COR-L47 (cell line): ENCODE measurements at places on chromosomes 2 and 18.
A peak's percentile ranks its signal among the peaks of the same experiment; 100 is the strongest.

DNA sequence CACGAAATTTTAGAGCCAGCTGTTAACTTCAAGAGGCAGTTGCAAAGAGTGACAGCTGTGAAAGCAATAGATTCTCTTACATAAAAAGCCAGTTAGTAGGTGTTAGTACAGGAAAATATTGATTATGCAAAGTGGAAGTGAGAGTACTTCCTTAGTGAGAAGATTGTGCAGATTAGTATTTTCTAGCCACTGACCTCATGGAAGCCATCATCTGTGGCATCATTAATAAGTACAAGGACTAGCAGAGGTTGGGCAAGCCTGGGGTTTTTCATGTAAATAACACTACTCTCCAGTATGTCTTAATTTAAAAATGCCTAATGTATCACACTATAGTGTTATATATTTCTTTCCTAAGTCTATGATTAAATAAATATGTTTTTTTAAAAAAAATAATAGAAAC lies 166.2 kb upstream of the DTNA start:
- DNase-seq, result no peak

GRCh38 chr18:79680891-79681339 lies 1.3 kb downstream of the CTDP1 start:
- no peak for DNase-seq

GRCh38 chr2:23824777-23825212 lies 102.1 kb downstream of the ATAD2B start:
- DNase-seq, result peak; percentile 28

GRCh38 chr2:159737292-159737916 lies 25.1 kb downstream of the MARCHF7 start:
- no peak for DNase-seq

- no peak for DNase-seq
These were observed 79.8 kb downstream of the DTNA start for GRCh38 chr18:34789768-34790344.

- no peak for DNase-seq
These were observed 4.3 kb downstream of the COL3A1 start for GRCh38 chr2:188978291-188979081.

DNA sequence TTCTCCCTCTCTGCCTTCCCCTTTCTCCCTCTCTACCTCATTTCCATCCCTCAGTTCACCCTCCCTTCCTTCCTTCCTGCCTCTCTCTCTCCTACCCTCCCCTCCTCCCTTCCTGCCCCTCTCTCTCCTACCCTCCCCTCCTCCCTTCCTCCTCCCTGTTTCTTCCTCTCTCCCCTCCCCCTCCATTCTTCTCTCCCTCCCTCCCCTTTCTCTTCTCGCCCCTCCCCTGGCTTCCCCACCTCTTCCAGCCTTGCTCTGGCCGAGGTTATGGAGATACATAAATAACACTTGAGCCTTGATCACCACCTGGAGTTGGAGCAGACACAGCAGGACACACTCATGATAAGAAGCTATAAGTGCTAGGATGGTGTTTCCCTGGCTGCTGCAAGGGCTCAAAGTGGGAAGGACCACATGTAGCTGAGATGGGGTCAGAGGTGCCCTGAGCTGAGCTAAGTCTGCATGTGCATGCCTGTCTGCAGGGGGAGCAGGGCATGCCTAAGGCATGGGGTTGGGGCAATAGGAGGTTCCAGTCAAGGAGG lies 326.1 kb upstream of the HS6ST1 start:
- no peak for DNase-seq

- DNase-seq, result no peak
These were observed 37.4 kb downstream of the ZNF236 start for GRCh38 chr18:76859474-76860339.

DNA sequence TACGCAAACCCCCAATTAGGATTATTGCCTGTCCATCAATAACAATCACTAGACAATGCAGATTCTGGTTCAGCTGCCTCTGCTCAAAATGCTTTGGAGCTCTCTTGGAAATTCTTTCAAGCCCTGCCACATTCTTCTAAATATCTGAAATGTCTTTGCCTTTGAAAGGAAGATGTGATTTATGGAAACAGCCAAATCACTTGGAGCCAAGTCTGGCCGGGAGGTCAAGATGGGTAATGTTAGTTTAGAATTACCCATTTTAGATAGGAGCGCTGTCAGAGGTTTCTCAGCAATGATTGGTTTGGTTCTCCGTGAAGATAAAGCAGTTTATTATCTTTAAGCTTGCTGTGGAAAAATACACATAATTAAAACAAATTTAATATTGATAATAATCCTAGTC lies 306.7 kb downstream of the SETBP1 start:
- no peak for DNase-seq

DNA sequence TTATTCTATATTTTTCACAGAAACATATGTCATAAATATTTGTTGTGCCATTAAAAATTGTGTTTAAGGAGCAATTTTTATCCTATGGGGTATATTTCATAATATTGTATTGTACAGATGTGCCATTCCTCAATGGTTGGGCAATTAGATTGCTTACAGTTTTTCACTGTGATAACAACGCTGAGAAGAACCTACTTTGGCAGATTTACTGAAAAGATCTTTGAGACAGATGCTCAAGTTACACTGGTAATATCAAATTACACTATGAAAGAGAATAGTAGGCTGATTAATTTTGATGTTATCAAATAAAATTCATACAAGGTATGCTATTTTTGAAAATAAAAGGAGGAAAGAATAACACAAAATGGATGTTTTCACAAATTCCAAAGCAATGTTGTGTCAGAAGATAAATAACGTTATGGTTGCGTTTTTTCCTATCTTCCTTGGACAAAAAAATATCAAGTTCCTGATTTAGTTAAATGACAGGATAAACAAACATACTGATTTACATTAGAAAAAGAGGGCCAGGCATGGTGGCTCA lies 335.1 kb upstream of the ZNF521 start:
- DNase-seq, result no peak

- DNase-seq, result no peak
These were observed 80.4 kb upstream of the RPL31 start for GRCh38 chr2:100921685-100922161.

DNA sequence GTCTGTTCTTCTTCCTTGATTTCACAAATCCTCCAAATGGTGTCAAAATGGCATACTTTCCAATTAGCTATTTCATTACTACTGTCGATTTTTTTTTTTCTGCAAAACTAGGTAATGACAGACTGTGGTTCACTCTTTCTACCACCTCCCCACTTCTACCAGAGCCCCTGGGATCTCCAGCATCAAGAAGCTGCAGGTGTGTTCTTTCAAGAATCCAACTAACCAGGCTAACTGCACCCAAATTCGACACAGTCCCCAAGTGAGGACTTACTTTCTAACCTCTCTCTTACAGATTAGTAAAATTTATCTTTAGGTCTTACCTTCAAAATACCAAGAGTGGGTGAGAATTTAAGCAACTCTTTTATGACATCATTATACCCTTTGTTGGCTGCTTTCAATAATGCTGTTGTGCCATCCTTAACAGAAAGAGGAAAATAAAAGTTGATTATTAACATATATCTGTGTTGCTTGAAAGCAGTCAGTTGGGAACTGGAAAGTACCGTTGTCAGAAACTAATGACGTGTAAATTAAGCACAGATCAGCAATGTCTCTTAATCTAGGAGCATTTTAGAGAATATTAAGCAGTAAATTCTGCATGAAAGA lies 31.2 kb upstream of the NPC1 start:
- DNase-seq, result no peak

DNA sequence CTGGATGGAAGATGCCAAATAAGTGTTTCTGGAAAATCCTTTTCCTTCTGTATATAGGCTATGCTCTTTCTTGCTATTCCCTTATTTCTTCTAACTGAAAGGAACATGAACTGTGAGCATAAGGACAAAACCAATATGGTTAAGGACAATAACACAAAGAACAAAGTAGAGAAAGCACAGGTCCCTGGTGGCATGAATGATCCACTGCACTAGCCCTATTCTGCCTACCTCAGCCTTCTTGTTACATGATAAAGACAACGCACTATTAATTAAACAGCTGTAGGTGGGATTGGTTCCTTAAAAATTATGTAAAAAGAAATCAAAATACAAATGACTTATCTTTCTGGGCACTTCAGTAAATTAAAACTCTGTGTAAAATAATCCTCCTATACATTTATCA lies 1.9 kb upstream of the WDR75 start:
- DNase-seq, result no peak

GRCh38 chr2:54575379-54575888 lies 119.3 kb downstream of the SPTBN1 start:
- DNase-seq, result no peak

- no peak for DNase-seq
These were observed 32.0 kb downstream of the BIN1 start for GRCh38 chr2:127074936-127075335.

GRCh38 chr2:7592618-7593140 lies 675.5 kb downstream of the RNF144A start:
- DNase-seq, result no peak

- no peak for DNase-seq
These were observed 39.4 kb downstream of the KCMF1 start for GRCh38 chr2:85010404-85010803.

GRCh38 chr18:49856496-49856895 lies 43.2 kb upstream of the ACAA2 start:
- DNase-seq, result no peak

- DNase-seq, result no peak
These were observed 193.9 kb downstream of the FIGN start for GRCh38 chr2:163541943-163542342.

GRCh38 chr18:48036226-48036625 lies 105.8 kb upstream of the SMAD2 start:
- no peak for DNase-seq

DNA sequence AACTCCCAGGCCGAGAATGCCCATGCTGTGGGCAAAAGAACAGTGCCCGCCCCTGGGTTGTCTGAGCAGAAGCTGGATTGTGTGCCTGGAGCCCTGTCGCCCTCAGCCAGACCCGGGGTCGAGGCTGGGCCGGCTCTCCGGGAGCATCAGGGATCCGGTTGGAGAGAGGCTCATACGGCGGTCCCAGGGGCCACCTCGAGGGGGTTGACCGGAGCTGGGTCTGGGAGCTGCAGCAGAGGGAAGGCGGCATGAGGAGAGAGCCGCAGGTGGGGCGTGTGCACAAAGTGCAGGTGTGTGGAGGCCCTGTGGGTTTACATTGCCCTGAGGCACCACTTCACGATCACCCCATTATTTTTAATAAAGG lies 39.5 kb downstream of the MBP start:
- DNase-seq, result no peak

DNA sequence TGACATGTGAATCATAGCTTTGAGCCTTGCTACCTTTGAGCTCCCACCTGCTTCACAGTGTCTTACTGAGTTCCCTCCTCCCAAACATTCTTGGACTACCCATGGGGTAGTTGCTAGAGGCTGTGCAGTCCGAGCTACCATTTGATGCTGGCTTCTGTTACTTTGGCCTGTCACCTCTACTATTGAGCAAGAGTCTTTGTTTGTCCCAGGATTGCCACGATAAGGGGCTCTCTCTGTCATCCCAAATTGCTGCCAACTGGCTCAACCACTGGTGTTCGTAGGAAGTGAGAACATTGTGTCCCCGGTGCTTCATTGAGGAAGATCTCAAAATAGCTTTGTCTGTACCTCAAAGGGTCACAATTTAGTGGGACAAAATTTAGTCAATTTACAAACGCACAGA lies 59.1 kb upstream of the PAX8 start:
- DNase-seq, result no peak

DNA sequence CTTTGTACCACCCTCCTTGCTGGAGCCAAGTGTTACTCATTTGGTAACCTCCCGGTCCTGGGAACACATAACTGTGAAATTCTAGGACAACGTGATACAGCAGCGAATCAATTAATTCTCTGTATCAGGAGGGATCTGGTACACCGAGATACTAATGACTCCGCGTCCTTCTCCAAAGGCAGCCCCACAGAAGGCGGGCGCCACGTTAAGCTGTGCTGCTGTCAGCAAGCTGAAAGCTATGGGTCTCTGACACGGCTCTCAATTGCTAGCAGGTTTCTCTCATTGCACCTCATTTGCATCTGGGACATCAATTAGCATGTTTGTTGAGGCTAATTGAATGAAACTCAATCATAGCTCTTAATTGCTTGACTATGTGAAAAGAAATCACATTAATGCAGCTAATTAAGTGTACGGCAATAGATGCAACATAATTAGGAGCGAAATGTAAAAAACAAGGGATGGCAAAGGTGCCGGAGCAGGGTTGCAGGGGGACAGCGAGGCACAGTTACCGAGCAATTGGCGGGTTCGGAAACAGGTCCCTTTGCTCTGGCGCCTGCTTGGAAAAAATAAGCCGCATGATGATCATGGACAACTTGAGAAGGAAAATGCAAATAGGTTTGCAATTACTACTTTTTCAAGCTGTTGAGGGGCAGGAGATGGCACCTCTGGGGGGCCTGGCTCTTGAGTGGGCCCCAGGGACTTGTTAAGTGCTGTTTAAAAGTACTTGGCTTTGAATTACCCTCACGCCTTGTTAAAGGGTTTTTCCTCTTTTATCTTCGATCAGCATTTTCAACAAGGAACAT lies 264.2 kb downstream of the GBX2 start:
- no peak for DNase-seq

GRCh38 chr2:26168785-26169184 lies 4.1 kb upstream of the GAREM2 start:
- DNase-seq, result no peak

DNA sequence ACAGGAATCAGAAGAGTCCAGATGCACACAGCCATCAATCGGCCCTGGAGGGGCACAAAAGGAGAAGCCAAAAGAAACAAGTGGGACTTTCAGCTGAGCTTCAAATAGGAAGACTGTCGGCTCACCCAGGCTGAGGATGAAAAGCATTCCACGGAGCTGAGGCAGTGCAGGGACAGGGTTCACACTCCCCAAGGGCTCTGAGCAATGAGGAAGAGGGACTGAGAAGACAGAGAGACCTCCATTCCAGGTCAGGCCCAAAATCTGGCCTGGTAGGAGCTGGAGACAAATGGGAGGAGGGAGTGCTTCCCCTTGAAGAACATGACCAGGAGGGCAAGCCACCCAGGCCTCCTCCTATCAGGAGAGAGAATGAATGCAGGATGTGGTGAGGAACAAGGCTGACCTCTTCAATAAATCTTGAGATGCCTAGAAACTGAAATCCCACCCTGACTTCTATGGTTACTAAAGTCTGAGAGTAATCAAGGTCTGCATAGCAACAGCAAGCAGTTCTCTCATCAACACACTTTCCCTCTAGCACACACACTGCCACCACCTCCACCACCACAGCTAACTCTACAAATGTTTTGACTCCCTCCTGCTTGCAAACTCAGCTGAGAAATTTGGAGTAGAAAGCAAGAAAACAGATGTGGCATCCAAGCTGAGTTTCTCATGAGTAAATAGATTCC lies 434.4 kb downstream of the TNS1 start:
- no peak for DNase-seq
